Immature natural killer cell (primary cell): ENCODE measurements at places on chromosomes 11 and 22. TPM values are rescaled to one million over a fixed set of nuclear protein-coding genes. Genes with fewer than 3 reads are reported as not detected.
A peak's percentile ranks its signal among the peaks of the same experiment; 100 is the strongest.

AP1B1 gene
- 32.4 TPM for polyA plus RNA-seq

GRCh38 chr22:44664149-44664548, 37.9 kb upstream of the PRR5 start:
- H3K36me3 ChIP-seq: no peaks in the 10 kb centered on the region
- peak; percentile 92 for DNase-seq
- peaks cover 65% of the 10 kb centered on the region for H3K4me1 ChIP-seq
- H3K27ac ChIP-seq: peak overlapping the region; percentile 88

- no peak overlapping the region for H3K4me3 ChIP-seq
- H3K4me1 ChIP-seq: no peaks in the 10 kb centered on the region
- H3K27ac ChIP-seq: no peak overlapping the region
- no peaks in the 10 kb centered on the region for H3K36me3 ChIP-seq
- peaks cover 2% of the 10 kb centered on the region for H3K27me3 ChIP-seq
Measured at GRCh38 chr11:132779497-132779896, 752.8 kb downstream of the OPCML start.

MPEG1 gene
- 1.7 TPM for polyA plus RNA-seq

RIMBP3B gene
- polyA plus RNA-seq: not detected

- peak within 1 kb of the TSS; percentile 93 for H3K27ac ChIP-seq
- DNase-seq: peak; percentile 74
- peaks cover 5% of the 10 kb centered on the region for H3K36me3 ChIP-seq
- peak within 1 kb of the TSS; percentile 90 for H3K4me3 ChIP-seq
- H3K27me3 ChIP-seq: peaks cover 10% of the 10 kb centered on the region
- H3K4me1 ChIP-seq: peaks cover 52% of the 10 kb centered on the region
Measured at GRCh38 chr11:86800076-86800959, at the start of gene PRSS23. Gene PRSS23 (plus strand): TSS chr11:86800542. CDS start chr11:86807644, 7,102 bp downstream.
